ENCODE measurements at places on chromosomes 4 and X.

DNA sequence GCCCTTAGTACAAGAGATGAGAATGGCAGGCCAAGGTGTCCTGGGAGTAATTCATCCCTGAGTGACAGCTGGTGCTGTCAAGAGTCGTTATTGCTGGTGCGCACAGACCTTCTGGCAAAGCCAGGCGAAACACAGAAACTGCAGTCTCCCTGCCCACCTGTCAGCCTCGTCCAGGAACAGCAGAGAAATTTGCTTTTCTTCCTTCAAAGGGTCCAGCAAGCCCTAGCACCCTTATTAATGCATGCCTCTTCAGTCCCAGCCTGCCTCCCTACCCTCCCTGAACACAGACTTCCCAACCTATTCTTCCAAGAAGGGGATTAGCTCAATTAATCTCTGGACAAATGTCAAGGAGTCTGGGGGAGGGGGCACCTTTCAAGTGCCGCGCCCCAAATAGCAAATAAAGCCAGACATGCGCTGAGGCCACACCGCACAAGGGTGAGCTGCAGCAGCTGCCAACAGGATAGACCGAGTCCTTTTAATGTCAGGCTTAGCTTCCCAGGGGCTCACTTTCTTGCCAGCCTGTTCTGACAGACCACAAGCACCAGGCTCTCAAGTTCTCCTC is 250.7 kb upstream of the RASGEF1B start:
- DNase-seq: no peak

GRCh38 chr4:83552924-83553323 is 17.0 kb downstream of the GPAT3 start:
- DNase-seq: no peak

- peak; percentile 10 for DNase-seq
Measured at GRCh38 chrX:120604361-120604782, 471 bp downstream of the MCTS1 start.

- no peak for DNase-seq
Measured at GRCh38 chr4:13558881-13559280, 14.6 kb upstream of the NKX3-2 start.

DNA sequence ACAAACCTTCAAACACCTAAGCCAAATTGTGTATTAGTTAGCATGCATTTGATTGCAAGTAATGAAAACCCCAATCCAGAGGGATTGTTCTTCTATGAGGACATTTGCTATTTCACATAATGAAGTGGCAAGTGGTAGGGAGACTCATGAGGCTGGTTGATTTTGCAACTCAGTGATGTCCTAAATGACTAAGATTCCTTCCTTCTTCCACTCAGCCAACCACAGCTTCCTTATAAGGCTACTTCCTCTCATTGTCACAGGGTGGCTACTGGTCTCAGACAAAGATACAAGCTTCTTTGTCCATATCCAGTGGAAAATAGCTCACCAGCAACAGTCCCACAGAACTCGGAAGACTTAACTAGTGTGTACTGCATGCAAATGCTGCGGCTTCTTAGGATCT is 5.3 kb upstream of the OTC start:
- DNase-seq: no peak

GRCh38 chrX:39759526-39760224 is 338.1 kb downstream of the BCOR start:
- DNase-seq: no peak

- no peak for DNase-seq
Measured at GRCh38 chrX:96447161-96447560, 237.5 kb upstream of the DIAPH2 start.

GRCh38 chr4:43362875-43363636 is 470.5 kb downstream of the GRXCR1 start:
- DNase-seq: no peak

DNA sequence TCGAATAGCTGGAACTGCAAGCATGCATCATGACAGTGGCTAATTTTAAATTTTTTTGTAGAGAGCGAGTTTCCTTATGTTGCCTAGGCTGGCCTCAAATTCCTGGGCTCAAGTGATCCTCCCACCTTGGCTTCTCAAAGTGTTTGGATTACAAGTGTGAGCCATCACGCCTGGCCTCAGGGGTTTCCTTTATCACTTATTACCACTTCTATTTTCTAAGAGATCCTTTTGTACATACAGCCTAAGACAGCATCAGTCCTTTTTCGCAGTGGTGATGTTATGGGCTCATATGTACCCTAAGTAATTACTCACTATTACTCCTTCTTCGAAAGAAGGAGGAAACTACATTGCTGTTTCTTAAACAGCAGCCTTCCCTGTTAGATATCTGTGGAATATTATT is 54.1 kb upstream of the CDKN2AIP start:
- no peak for DNase-seq

DNA sequence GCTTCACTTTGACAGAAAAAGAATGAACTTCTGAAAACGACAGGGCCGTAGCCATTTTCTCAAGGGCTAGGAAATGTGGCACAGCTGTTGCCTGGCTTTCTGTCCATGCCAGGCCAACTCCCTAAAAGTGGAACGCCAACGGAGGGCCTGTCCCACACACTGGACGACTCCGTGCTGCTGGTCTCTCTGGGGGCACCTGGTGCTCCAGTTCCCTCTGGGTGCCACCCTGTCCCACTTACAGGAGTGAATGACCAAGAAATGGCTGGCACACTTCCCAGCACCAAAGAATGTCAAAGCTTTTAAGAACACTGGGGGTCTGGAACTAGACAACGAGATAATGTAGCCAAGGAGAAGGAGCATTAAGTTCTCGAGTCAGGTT is 40.9 kb downstream of the GATB start:
- DNase-seq: no peak

GRCh38 chr4:56247646-56248045 is 139.6 kb downstream of the AASDH start:
- no peak for DNase-seq

DNA sequence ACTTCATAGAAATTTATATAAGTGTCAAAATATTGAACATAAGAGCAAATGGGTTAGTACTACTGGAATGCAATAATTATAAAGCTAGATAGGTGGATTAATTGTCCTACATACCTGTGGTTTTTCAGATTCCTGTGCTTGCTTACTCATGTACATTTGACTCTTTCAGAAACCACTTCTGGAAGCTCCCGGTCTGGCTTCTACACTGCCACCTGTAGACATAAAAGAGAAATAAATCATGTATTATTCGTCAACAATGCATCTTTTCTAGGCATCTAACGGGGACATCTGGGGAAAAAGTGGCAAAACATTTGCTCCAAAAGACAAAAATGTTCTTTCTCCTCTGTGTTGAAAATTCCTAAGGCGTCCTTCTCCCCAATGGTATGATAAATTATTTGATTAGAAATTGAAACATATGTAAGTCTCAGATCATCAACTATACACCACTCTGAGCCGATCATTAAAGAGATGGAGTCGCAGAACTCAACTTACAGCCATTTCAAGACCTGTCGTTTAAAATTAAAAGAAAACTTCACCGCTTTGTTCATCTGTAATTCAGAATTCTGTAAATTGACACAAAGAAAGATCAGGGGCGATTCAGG is 648.7 kb upstream of the DIPK2B start:
- DNase-seq: no peak

DNA sequence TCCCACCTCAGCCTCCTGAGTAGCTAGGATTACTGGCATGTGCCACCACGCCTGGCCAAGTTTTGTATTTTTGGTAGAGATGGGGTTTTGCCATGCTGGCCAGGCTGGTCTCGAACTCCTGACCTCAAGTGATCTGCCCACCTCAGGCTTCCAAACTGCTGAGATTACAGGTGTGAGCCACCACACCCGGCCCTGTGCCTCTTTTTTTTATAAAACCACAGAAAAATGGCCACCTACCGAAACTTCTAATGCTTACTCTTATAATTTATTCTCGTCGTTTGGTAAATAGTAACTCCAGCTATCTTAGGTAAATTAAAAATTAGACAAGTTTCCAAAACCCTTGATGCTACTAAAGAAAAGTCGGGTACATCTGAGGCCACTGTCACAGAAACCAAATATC is 54.4 kb downstream of the IRF2 start:
- DNase-seq: no peak

GRCh38 chr4:61443813-61444510 is 243.8 kb downstream of the ADGRL3 start:
- DNase-seq: no peak

GRCh38 chr4:164997941-164998340 is 20.5 kb upstream of the TRIM61 start:
- DNase-seq: no peak
